ENCODE measurements at places on chromosomes 16 and 17.
A peak's percentile ranks its signal among the peaks of the same experiment; 100 is the strongest.

DNA sequence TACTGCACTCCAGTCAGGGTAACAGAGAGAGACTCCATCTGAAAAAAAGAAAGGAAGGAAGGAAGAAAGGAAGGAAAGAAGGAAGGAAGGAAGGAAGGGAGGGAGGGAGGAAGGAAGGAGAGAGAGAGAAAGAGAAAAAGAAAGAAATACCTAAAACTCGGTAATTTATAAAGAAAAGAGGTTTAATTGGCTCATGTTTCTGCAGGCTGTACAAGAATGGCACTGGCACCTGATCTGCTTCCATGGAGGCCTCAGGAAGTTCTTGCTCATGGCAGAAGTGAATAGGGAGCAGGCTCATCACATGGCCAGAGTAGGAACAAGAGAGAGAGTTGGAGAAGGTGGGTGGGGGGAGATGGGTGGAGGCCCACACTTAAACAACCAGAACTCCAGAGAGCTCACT is 215.2 kb upstream of the IRX3 start:
- DNase-seq: no peak

GRCh38 chr17:41168121-41168520 is at the start of gene KRTAP4-3:
KRTAP4-3 (minus strand) TSS chr17:41168221; CDS start chr17:41168172, 49 bp downstream.
- DNase-seq: no peak

DNA sequence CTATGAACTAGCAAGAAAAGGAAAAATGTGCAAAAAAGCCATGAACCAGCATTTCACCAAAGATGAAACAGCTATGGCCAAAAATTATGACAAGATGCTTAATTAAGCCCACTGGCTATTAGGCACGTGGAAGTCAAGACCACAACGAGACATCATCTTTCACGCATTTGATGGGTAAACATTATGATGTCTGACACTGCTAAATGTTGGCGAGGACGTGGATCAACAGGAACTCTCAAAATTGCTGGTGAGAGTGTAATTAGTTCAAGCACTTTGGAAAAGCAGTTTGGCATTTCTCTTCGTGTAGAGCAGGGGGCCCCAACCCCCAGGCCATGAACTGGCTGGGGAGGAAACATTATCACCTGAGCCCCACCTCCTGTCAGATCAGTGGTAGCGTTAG is 39.6 kb upstream of the ADGRG1 start:
- no peak for DNase-seq

- no peak for DNase-seq
Observed at GRCh38 chr16:11180489-11180888, 75.5 kb downstream of the SOCS1 start.

DNA sequence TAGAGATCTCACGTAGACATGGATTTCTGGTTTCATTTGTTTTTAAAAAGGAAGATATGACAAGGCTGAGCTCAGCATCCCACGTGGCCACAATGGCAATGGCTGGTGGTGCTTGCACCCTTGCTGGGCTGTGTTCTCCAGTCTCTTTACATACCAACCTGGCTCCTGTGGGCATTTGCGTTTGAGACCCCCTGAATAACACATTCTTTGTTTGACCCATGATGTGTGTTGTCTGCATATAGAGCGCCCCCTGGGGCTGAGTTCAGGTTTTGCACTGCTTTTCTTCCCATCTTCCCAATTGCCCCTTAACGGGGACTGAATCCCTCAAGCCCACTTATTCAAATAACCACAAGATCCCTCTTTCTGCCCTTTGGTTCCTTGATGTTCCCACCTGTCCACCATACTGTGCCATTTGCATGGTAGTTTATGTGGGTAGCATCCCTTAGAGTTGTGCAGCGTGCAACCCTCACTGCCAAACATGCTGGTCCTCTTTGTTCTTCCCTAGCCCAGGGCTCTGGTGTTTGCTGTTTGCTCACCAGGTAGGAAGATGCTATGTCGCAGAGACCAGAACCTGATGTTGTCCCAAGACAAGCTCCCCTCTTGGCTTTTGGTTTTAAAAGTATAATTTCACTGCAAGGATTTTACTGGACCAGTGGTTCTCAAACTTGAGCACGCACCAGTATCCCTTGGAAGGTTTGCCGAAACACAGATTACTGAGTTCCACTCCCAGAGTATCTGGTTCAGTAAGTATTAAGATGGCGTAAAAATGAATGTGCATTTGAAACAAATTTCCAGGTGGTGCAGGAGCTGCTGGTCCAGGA is 38.5 kb upstream of the NKD1 start:
- DNase-seq: peak; percentile 17

- DNase-seq: no peak
Observed at GRCh38 chr16:87487361-87487924, 5.4 kb downstream of the ZCCHC14 start.

DNA sequence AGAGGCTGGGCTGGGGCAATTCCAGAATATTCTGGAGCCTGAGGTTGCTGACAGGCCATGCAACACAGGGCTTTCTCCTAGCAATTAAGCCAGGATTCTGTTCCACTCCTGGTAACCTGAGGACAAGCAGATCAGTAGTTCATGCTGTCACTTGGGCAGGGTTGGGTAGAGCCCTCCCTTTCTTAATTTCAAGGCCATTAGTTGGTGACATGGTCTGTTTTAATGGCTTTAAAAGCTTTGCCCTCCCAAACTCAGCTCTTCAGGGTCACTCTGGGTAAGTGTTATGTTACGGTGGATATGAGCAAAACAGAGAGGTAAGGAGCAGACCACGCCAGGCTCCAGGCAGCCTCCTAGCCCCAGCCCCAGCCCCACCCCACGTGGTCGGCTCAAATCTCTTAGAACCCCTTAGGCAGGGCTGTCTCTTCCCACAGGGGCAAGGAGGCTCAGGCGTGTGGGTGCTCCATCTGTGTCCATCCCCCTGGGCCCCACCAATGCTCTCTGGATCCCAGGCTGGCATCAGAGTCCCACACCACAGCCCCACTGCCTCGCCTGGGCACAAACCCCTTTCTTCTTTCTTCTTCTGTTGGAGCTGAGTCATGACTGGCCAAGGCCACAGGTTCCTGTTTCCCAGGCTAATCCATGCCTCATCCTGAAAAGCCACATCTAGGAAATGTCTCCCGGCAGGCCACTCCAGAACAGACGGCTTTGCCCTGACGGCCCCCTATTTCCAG is 27.5 kb downstream of the CEP295NL start:
- DNase-seq: no peak

- DNase-seq: peak; percentile 71
Observed at GRCh38 chr17:8855477-8856204, 11.8 kb downstream of the PIK3R6 start.

GRCh38 chr17:73510981-73511718 is 133.1 kb downstream of the SDK2 start:
- no peak for DNase-seq

GRCh38 chr17:65559461-65559803 is 2.0 kb downstream of the AXIN2 start:
- DNase-seq: no peak

DNA sequence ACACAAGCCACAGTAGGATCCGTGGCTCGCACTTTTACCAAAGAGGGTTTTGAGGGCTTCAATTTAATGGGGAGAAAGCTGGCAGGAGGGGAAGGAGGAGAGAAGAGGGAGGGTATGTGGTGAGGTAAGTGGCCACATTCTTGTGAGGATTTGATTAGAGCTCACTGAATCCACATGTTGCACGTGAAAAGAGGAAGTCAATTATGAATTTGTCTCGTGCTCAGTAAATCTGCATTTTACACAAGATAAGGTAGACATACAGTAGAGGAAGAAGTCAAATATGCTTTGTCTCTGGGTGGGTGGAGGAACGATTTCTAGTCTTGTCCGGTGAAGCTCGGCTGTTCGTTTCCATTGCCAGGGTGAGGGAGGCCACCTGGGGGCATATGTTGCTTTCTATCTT is 862 bp downstream of the ZNF232 start:
- DNase-seq: peak; percentile 15

DNA sequence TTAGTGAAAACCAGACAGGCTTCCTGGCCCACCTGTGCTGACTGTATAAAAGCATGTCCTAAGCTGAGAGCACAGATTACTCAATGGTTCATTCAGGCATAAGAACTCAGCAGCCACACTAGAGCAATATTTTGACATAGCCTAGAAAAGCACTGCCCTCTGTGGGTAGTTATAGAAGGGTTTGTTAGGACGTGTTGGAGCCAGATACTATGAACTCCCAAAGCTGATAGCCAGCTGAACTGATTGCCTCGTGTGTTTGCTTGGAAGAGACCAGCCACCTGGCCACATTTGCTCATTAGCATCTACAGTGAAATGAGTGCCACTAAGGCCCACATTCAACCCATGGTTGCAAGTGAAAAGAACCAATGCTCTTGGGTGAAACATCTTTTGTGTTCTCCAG is 30.8 kb upstream of the ABCA5 start:
- DNase-seq: no peak

GRCh38 chr17:49783791-49784190 is 4.7 kb upstream of the KAT7 start:
- DNase-seq: no peak

DNA sequence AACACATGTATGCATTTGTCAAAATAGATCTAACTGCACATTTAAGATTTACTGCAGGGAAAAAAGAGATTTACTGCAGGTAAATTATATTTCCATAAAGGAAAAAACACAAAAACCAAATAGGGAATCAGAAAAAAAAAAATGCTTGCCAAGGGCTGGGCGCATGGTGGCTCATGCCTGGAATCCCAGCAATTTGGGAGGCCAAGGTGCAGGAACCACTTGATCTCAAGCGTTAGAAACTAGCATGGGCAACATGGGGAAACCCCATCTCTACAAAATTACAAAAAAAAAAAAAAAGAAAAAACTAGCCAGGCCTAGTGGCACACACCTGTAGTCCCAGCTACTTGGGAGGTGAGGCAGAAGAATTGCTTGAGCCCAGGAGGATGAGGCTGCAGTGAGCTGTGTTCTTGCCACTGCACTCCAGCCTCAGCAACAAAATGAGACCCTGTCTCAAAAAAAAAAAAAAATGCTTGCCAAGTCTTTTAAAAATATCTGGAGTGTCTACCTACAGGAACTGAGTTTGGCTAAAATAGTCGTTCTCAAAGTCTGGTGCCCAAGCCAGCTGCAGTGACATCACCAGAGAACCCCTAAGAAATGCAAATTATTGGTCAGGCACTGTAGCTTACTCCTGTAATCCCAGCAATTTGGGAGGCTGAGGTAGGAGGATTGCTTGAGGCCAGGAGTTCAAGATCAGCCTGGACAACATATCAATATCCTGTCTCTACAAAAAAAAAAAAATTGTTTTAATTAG is 17.5 kb downstream of the TRIM25 start:
- no peak for DNase-seq

DNA sequence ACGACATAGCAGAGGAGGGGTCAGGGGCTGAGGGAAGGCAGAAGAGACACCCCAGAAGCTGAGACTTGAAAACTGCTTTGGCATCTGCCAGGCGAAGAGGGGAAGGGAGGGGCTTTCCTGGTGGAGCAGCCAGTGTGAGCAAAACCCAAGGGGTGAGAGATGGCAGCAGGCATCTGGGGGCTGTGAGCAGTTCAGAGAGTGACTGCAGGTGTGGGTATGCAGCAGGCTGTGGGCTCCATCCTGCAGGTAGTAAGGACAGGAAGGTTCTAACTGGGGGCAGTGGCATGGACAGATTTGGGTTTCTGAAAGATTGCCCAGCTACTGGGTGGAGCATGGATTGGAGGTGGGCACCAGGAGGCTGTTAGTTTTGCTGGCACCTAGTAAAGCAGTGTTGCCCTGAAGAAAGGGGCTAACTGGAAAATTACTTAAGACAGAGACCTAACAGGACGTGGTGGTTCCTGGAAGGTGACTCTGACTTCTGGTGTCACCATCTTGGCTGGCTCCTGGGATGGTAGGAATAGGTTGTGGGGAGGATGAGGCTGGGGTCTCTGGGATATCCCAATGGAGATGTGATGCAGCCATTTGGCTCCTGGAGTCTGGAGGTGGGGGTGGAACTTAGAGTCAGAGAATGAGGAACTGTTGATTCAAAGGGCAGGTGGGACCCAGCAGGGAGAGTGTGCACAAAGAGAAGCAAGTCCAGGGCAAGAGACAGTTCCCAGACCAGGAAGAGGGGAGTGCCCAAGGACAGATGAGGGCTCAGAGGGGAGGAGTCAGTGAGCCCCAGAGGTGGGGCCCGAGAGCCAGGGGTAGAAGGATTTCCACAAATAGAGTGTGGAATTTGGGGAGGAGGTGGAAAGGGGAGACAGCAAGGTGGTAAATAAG is 11.2 kb downstream of the BCL7C start:
- no peak for DNase-seq

- no peak for DNase-seq
Observed at GRCh38 chr16:5030251-5030870, 3.4 kb downstream of the NAGPA start.

GRCh38 chr16:23917621-23918020 is 81.8 kb downstream of the PRKCB start:
- DNase-seq: peak; percentile 59

GRCh38 chr16:53489755-53490154 is 13.3 kb downstream of the AKTIP start:
- no peak for DNase-seq

DNA sequence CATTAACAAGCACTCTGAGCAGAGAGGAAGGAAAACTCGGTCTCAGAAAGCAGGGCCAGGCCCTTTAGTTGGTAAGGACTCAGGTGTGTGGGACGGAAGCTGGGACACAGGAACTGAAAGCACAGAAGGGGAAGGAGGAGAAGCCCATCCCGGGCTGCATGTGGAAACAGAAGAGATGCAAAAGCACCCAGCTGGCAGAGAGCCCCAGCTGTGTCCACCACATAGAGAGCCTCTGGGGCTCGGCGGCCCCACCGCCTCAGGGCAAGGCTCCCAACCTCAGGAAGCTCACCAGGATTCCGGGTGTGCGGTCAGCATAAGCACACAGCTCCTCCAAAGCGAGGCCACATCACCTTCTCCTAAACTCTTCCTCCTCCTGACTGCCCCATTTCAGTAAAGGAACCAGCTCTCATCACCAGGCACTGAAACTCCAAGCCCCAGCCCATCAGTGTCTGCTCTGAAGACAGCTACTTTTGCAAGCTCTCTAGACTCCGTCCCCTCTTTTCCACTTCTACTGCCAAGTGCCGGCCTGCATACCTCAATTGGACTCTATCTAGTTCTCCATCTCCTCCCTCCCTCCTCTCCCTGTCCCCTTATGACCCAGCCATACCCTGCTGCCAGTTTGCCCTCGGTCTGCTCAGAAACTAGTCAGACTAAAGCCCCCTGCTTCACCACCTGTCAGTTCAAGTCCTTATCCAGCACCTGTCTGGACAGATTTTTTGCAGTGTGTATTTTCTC is 6.0 kb downstream of the ST3GAL2 start:
- DNase-seq: peak; percentile 60

GRCh38 chr17:81002409-81003361 is 11.0 kb downstream of the CHMP6 start:
- no peak for DNase-seq

GRCh38 chr16:58099097-58099955 is 29.9 kb downstream of the CFAP20 start:
- no peak for DNase-seq

GRCh38 chr17:78793968-78794367 is 11.9 kb upstream of the CYTH1 start:
- no peak for DNase-seq
